Aorta (tissue), 5 donors: ENCODE measurements at places on chromosomes 16 and 17. TPM values are rescaled to one million over a fixed set of nuclear protein-coding genes. Genes with fewer than 3 reads are reported as not detected.

DNA sequence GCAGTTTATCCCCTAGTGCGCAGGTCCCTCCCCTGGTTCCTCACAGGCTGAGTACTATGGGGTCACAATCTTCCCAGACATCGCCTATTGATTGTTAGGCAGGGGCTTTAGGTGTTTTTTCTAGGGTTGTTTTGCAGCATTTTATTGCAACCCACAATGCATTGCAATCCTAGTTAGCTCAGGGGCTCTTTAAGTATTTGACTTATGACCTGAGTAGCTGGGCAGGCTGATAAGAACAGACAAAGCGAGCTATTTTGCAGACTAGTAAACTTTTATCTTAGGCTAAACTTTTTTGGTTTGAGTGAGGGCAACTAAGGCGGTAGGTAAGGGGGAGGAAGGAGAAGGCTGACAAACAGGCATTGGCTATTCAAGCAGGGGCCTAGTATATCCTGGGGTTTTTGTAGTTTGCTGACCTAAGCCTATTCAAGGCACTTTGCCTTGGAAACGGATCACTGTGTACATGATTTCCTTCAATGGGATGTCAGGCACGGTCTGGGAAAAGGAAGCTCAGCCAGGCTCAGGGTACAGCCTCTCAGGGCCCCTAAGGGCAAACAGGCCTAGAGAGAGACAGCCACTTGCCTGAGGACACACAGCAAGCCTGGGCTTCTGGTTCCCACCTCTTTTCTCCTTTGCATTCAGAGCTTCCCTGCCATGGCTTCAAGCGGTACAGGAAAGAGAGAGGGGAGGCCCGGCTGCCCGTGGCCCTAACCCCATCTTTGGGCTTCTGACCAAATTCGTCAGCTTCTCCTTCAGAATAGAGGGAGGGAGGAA lies 6.4 kb downstream of the DRC7 start:
- peak; percentile 2 for DNase-seq

- peak; percentile 53 for DNase-seq
Measured at GRCh38 chr16:84553873-84554399, 49.5 kb upstream of the MEAK7 start.

GRCh38 chr16:23125277-23125676 lies 24.0 kb downstream of the USP31 start:
- no peak for DNase-seq

DNA sequence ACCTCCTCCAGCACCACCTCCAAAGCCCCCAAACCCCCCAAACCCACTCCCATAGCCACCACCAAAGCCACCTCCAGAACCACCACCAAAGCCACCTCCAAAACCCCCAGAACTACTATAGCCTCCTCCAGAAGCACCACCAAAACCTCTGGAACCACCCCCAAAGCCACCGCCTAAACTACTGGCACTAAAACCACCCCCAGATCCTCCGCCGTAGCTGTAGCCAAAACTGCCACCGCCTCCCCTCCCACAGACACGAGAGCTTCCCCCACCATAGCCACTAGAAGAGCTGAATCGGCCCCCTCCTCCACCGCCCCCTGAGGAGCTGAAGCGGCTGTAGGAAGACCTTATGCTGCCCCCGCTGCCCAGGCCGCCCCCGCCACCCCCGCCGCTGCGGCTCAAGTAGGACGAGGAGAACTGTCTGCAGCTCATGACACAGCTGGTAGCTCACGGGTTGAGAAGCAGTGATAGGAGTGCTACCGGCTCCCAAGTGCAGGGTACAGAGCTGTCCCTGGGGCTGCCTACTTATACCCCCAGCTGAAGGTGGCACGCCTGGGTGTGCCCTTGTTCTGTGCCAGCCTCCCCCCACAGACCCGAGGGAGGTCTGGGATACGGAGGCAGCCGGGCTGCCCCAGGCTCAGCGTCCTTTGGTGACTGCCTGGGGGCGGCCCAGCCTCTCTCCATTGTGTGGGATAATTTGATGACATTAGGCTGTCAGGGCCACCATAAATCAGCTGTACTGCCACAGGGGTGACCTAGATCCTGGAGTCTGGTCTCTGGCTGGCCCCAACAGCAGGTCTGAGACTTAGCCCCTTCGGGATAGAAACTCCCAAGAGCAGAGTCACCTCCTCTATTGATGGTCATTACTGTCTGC lies at the start of gene KRT9:
KRT9 (minus strand) TSS at position 499 of the 874 bp plus-strand sequence; CDS start at position 432, 67 bp downstream.
- no peak for DNase-seq

GRCh38 chr16:9296271-9296590 lies 204.8 kb downstream of the HAPSTR1 start:
- no peak for DNase-seq

DNA sequence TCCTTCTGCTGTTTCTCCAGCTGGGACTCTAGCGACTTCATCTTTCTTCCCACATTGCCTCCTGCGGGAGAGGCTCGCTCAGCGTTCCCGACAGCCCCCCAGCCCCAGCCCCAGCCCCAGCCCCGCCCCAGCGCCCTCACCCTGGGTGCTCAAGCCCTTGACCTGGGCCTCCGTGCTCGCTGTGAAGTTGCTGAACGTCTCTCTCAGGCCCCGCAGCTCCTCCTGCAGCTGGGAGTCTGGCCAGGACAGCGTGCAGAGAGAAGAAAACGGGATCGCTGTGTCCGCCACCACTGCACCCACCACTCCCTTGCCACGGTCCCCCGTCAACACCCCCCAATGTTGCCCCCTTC lies 2.4 kb downstream of the ASGR1 start:
- no peak for DNase-seq

- no peak for DNase-seq
Measured at GRCh38 chr17:10556301-10557005, 7.0 kb upstream of the MYH2 start.

CDH16 gene
- not detected for total RNA-seq

HNF1B gene
- total RNA-seq, result not detected

CORO7 gene
- 60.1 TPM for total RNA-seq
